ENCODE measurements at places on chromosomes 11 and 22. TPM values are rescaled to one million over a fixed set of nuclear protein-coding genes. Genes with fewer than 3 reads are reported as not detected.

Gene STIP1
- total RNA-seq = 346 TPM

Gene MS4A15
- not detected for total RNA-seq

Gene OPCML
- total RNA-seq = 4.4 TPM

Gene MTMR2
- 57.4 TPM for total RNA-seq

Gene USH1C
- 1.3 TPM for total RNA-seq

Gene POU2AF1
- not detected for total RNA-seq

Gene RIMBP3B
- total RNA-seq = 0.04 TPM

Gene PRSS23
- 4.7 TPM for total RNA-seq

Gene PKDREJ
- not detected for total RNA-seq

Gene POU2AF2
- not detected for total RNA-seq

Gene HINFP
- total RNA-seq = 29.6 TPM

DNA sequence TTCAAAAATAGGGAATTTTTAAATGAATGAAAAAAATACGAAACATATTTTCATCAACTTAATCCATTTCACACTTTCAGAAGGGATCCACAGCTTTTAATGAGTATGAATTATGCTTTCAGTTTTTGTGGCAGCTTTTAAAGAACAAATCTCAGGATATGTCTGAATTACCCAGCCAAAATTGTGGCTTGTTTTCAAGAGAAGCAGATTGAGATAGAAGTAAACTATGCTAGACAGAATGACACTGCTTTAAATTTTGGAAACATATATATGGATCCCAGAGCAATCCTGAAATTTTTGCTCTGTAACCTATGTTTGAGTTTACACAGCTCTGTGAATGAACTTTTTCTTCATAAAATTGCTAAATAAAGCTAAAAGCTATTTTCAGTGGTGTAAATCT, 2.4 kb upstream of the HINFP start:
- H3K4me3 ChIP-seq = no peak overlapping the region
- no peak for DNase-seq
- H3K27me3 ChIP-seq = no peaks in the 10 kb centered on the region
- H3K27ac ChIP-seq = no peak overlapping the region

GRCh38 chr11:71209656-71210055, 42.7 kb downstream of the SHANK2 start:
- no peaks in the 10 kb centered on the region for H3K36me3 ChIP-seq
- no peak overlapping the region for H3K27ac ChIP-seq

DNA sequence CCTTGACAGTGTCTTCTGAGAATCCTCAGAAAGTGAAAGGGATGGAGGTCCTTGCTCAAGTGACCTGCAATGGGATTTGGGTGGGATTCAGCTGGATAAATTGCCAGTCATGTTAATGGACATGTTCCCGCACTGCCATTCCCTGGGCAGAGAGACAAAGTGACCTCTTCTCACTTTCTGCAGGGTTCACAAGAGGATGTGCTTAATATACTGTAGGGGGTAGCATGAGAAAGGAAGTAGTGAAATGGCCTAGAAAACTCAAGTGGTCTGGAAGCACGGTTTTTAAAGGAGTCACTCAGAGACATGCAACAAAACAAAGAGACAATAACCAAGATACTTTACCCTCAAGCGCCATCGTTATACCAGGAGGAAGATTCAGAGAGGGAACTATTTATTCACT, 70.2 kb downstream of the NELL1 start:
- H3K4me1 ChIP-seq = peaks cover 11% of the 10 kb centered on the region
- no peak overlapping the region for H3K27ac ChIP-seq
- no peak overlapping the region for H3K4me3 ChIP-seq
- no peaks in the 10 kb centered on the region for H3K27me3 ChIP-seq
- no peaks in the 10 kb centered on the region for H3K36me3 ChIP-seq
- DNase-seq = no peak

- no peaks in the 10 kb centered on the region for H3K4me1 ChIP-seq
- H3K4me3 ChIP-seq = no peak overlapping the region
- H3K27me3 ChIP-seq = no peaks in the 10 kb centered on the region
- H3K27ac ChIP-seq = no peak overlapping the region
- no peaks in the 10 kb centered on the region for H3K36me3 ChIP-seq
These were observed 27.0 kb downstream of the ART5 start for GRCh38 chr11:3614742-3615171.

DNA sequence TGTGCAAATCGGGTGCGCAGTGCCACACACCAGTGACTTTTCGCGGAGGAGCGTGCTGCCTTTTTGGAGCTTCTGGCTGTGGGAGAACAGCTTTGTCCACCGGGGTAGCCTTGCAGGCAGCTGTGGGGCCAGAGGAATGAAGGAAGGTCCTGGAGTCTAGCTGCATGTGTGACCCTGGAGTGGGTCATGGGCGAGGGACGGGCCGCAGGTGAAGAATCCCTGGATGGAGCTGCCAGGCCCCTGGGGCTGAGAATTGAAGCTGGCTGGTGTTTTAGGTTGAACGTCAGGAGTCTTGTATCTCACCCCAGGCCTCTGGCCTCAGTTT, 8.6 kb downstream of the CCND1 start:
- no peak overlapping the region for H3K27ac ChIP-seq
- peaks cover 18% of the 10 kb centered on the region for H3K36me3 ChIP-seq
- no peak overlapping the region for H3K4me3 ChIP-seq

DNA sequence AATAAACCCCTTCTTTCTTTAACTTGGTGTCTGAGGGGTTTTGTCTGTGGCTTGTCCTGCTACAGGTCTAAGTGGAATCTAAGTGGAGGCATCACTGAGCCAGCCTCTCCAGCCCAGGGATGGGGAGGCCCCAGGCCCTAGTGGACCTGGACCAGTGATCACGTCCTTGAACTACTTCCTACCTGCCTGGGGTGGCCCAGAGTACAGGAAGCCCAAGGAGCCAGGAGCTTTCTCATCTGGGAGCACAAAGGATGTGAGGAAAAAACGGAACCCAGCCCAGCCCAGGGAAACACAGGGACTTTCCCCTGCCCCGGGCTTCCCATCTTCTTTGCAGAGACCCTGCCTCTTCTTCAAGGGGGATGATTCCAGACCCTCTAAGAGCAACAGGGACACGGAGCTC, 3.5 kb upstream of the CD5 start:
- no peak overlapping the region for H3K4me3 ChIP-seq
- DNase-seq = no peak
- no peak overlapping the region for H3K27ac ChIP-seq
- H3K4me1 ChIP-seq = no peaks in the 10 kb centered on the region
- no peaks in the 10 kb centered on the region for H3K27me3 ChIP-seq

GRCh38 chr11:121534131-121535093, 81.6 kb upstream of the SORL1-AS1 start:
- peaks cover 6% of the 10 kb centered on the region for H3K4me1 ChIP-seq

DNA sequence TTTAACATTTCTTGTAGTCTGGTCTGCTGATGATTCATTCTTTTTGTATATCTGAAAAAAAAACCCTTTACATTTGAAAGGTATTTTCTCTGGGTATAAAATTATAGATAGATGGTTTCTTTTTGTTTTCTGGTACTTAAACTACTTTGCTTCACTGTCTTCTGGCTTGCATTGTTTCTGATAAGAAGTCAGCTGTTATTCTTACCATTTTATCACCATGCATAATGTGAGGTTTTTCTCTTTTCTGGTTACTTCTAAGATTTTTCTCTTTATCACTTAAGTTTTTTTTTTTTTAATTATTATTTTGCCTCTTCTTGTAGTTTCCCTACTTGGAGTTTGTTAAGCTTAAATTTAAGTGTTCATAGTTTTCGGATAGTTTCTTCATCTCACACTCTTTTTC, 84.7 kb downstream of the HSD17B12 start:
- H3K27ac ChIP-seq = no peak overlapping the region
- H3K36me3 ChIP-seq = peaks cover 4% of the 10 kb centered on the region
- DNase-seq = no peak
- H3K4me3 ChIP-seq = no peak overlapping the region
- no peaks in the 10 kb centered on the region for H3K27me3 ChIP-seq
- H3K4me1 ChIP-seq = no peaks in the 10 kb centered on the region

- DNase-seq = no peak
- no peaks in the 10 kb centered on the region for H3K36me3 ChIP-seq
- H3K27ac ChIP-seq = no peak overlapping the region
- no peaks in the 10 kb centered on the region for H3K4me1 ChIP-seq
- no peak overlapping the region for H3K4me3 ChIP-seq
These were observed 9.6 kb upstream of the SLC6A5 start for GRCh38 chr11:20589796-20590195.

DNA sequence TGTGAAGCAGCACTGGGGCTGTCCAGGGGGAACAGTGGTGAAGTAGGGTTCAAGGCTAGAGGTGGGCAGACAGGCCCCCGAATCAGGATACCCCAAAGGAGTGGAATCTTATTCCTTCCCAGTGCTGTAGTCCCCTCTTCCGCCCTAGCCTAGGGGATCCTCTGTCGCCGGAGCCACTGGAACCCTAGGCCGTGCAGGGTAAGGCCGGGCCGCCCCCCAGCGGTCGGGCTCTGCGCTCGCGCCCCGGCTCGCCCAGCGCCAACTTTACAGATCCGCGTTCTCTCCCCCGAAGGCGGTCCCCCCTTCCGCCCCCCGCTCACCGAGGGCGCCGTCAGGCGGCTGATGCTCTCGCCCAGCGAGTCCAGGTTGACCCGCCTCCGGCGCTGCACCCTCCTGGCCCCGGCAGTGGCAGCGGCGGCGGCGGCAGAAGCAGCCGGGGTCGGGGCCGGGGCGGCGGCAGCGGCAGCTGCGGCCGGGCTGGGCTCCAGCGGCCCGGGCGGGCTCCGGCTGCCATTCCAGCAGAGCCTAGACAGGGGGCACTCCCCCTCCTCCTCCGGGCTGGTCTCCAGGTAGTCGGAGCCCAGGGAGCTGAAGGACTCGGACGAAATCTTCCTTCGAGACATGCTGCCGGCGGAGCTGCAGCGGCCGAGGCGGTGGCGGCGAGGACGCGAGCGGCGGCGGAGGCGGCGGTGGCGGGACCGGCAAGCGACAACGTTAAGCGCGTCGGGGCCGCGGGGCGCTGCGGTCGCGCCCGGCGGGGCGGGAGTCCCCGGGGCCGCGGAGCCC, 650 bp downstream of the GUCY1A2 start:
- peak; percentile 88 for DNase-seq
- no peaks in the 10 kb centered on the region for H3K36me3 ChIP-seq
- H3K27ac ChIP-seq = no peak overlapping the region
- no peaks in the 10 kb centered on the region for H3K4me1 ChIP-seq

GRCh38 chr11:1747753-1748635, 2.4 kb downstream of the IFITM10 start:
- peak overlapping the region; percentile 62 for H3K4me3 ChIP-seq
- no peaks in the 10 kb centered on the region for H3K4me1 ChIP-seq
- no peak for DNase-seq
- no peak overlapping the region for H3K27ac ChIP-seq
- H3K27me3 ChIP-seq = peaks cover 36% of the 10 kb centered on the region
- H3K36me3 ChIP-seq = no peaks in the 10 kb centered on the region

DNA sequence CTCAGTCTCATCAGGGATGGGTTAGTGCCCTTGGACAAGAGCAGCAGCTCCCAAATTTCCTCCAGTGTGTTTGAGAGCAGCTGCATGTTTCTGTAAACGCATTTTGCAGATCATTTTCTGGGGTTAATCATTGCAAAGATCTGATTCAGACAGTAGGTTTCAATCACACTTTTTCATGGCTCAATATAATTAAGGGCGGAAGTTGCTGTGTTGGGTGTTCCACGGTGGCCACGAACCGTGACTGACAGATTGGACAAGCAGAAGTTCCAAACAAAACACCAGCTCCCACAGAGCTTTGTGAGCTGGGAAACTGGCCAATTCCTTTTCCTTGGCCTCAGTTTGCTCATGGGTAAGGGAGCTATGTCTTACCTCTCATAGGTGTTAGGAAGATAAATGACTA, 8.4 kb upstream of the RASSF10 start:
- no peaks in the 10 kb centered on the region for H3K27me3 ChIP-seq
- no peak overlapping the region for H3K27ac ChIP-seq
- no peaks in the 10 kb centered on the region for H3K36me3 ChIP-seq
- no peak for DNase-seq
- H3K4me1 ChIP-seq = peaks cover 10% of the 10 kb centered on the region

DNA sequence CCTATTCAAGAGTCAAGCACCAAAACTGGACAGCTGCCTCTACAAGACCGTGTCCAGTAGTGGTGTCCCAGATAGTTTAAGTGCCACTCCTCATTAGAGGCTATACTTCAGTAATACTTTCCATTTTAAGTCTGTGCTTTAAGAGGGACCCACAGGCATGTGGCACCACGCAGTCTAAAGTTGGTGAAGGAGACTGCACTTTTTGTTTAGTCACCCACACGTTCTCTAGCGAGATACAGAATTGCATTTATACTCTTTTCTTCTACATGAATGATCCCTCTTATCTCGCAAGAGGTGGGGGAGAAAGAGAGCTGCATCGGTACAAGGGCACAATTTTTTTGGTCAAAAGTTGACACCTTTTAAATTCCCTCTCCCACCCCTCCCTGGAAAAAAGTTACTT, 41.5 kb downstream of the DDX6 start:
- DNase-seq = no peak
- peak overlapping the region; percentile 10 for H3K27ac ChIP-seq
- no peak overlapping the region for H3K4me3 ChIP-seq
- no peaks in the 10 kb centered on the region for H3K27me3 ChIP-seq

DNA sequence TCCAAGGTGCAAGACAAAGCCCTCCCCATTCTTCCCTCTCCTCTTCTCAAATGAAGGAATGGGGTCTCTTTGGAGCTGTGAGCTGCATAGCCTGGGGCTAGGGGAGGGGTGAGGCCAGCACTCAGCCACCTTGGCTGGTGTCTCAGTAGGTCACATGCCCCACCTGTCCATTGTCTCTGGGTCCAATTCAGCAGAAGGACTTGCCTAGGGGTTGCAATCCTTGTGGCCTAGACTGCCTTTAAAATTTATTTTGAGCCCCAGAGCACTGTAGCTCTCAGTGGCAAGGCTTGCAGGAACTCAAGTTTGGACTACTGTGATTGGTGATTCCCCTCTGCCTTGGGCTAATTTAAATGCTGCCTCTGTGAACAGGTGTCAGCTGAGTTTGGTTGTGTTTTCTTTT, 336.7 kb downstream of the DDX10 start:
- no peak overlapping the region for H3K27ac ChIP-seq
- no peaks in the 10 kb centered on the region for H3K27me3 ChIP-seq
- no peaks in the 10 kb centered on the region for H3K4me1 ChIP-seq
- H3K4me3 ChIP-seq = no peak overlapping the region
- no peak for DNase-seq
- H3K36me3 ChIP-seq = no peaks in the 10 kb centered on the region

DNA sequence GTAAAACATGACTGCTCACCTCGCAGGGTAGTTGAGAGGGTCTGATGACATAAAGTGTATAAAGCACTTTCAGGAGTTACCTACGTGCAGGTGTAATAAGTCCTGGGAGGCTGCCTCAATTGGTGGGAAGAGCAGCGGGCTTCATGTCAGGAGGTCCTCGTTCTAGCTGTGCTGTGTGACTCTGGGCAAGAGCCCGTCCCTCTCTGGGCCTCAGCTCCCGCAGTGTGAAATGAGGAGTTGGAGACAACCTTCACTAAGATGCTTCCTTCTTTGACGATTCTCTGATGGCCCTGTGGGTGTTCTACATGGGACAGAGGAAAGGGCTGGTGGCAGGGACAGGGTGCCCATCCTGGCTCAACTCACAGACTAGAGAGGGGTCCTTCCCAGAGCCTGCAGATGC, 57.8 kb downstream of the TP53I11 start:
- H3K27ac ChIP-seq = no peak overlapping the region
- H3K4me1 ChIP-seq = peaks cover 7% of the 10 kb centered on the region
- H3K4me3 ChIP-seq = no peak overlapping the region
- no peaks in the 10 kb centered on the region for H3K27me3 ChIP-seq
- H3K36me3 ChIP-seq = no peaks in the 10 kb centered on the region
- DNase-seq = no peak

- H3K36me3 ChIP-seq = peaks cover 5% of the 10 kb centered on the region
- peaks cover 2% of the 10 kb centered on the region for H3K4me1 ChIP-seq
- DNase-seq = no peak
- no peaks in the 10 kb centered on the region for H3K27me3 ChIP-seq
- no peak overlapping the region for H3K27ac ChIP-seq
These were observed 54.1 kb downstream of the PDHX start for GRCh38 chr11:34970480-34970879.
